ENCODE measurements at places on chromosomes 2 and 18. TPM values are rescaled to one million over a fixed set of nuclear protein-coding genes. Genes with fewer than 3 reads are reported as not detected.

Gene ICOS
- 41.9 TPM for total RNA-seq

Gene CYP1B1
- 0.85 TPM for total RNA-seq

Gene RPRD1A
- total RNA-seq: 36.7 TPM

Gene PAX8
- total RNA-seq: 1.5 TPM

Gene ALKAL2
- 0.35 TPM for total RNA-seq

Gene APCDD1
- 0.62 TPM for total RNA-seq

Gene SCN7A
- not detected for total RNA-seq

Gene TOGARAM2
- 2.7 TPM for total RNA-seq

Gene IL36RN
- total RNA-seq: not detected

Gene TDRD15
- not detected for total RNA-seq

Gene TSHZ1
- total RNA-seq: 27.2 TPM

Gene MFF
- 57.6 TPM for total RNA-seq

All from T-cell (primary cell).